GM04504 (cell line): ENCODE measurements at places on chromosomes 11 and 22.
A peak's percentile ranks its signal among the peaks of the same experiment; 100 is the strongest.

- peak; percentile 44 for DNase-seq
These were observed 154.9 kb upstream of the NAV2 start for GRCh38 chr11:19557720-19558140.

DNA sequence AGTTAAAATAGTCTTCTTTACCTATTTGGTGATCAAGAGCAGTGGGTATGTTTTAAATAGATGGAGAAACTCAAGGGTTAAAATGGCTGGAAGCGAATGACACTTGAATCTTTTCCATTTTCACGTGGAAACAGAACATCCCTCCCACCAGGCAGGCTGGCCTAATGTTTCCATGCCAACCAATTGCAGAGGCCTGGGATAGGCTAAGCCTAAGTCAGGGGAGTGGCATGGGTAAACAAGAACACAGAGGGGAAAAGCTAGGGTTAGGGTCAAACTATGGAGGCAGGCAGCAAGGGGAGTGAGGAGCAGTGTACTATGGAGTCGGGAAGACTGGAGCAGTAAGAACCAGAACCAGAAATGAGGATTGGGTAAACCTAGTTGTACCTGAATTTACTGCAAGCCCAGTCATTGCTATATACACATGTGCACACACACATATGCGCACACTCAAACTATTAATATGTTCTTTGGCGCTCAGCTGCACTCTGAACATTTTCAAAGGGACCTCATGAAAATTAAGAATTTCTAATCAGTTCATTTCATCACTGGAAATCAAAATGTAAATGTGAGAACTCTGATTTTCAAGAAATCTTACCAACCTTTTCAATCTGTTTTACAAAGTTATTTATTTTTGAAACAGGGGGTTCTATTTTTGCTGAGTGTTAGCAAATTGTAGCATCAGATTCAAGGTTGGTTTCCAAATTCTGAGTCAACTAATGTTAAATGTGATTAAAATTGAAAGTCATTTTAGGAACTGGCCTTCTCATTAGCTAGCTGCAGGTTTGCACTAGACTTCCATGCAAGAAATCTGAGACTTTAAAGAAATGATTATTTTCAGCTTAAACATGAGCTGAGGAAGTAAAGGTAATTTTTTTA lies 327.0 kb upstream of the CCDC90B start:
- no peak for DNase-seq

DNA sequence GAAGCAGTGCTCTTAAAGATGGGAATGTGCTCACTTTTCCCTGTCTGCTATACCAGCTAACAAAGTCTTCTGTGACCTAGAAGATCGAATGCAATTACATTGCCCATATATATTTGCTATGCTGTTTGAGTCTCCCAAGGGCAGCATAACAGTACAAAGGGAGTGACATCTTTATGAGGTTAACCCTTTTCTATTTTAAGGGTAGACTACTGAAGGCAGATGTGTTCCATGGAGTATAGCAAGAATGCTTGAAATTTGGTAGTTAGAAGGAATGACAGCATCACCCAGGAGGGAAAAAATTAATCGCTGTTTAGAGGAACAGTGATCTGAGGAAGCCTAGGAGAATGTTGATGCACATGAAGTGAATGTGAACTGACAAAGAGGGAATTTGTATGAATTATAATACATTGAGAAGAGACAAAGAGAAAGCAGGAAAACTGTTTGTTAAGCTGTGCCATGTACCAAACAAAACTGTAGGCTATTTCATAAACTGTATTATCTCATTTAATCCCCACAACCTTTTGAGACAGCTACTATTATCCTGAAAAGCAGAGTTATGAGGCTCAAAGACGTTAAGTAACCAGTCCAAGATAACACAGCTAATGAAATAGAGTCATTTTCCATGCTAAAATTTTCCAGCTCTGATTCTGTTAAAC lies 13.0 kb downstream of the MAML2 start:
- DNase-seq = no peak

DNA sequence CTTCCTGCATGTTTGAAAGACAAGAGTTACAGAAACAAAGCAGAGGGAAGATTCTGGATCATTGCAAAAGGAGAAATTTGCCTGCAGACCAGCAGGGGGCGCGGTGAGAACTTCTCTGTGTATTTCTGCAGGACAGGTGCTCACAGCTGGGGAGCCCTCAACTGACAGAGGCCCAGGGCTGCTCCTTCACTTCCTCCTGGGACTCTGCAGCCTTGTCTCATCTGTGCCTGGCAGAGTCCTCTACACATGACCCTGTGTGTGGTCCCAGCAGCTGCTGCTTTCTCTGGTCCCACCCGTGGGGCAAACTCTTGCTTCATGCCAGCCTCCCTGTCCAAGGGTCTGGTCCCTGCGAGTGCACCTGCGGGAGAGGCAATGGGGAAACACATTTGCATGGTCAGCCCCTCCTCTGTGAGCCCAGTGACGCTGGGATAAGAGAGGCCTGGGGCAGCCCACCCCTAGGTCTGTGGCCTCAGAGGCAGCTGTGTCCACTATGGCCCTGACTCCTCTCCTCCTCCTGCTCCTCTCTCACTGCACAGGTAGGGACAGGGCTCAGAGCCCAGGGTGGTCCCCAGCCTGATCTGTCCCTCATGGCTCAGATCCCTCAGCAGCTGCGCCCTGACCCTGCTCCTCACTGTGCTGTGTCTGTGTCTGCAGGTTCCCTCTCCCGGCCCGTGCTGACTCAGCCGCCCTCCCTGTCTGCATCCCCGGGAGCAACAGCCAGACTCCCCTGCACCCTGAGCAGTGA lies 43.2 kb upstream of the VPREB1 start:
- DNase-seq = no peak

GRCh38 chr11:131829725-131830124 lies 459.3 kb downstream of the NTM start:
- DNase-seq = no peak

GRCh38 chr22:30309951-30310741 lies 16.6 kb downstream of the TBC1D10A start:
- peak; percentile 67 for DNase-seq

- no peak for DNase-seq
These were observed 53.6 kb downstream of the SCUBE1 start for GRCh38 chr22:43289531-43289963.

- DNase-seq = no peak
These were observed 52.6 kb downstream of the TCF20 start for GRCh38 chr22:42217752-42218280.

DNA sequence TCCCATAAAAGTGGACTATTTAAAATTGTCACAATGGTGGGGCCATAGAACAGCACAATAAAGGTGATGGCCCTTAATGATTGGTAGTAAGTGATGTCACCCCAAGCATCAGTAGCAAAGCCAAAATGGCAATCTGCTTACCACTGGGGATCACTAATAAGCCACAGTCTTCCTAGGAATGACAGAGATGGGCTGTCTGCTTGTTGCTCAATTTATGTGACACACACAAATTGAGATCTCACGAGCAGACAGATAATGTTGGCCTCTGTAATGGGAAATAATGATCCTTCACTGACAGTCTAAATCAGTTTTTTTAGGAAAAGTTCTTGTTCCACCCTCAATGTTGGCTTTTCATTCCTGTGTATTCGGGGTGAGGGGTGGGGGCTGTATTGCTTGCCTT lies 515.1 kb downstream of the BRD1 start:
- DNase-seq = no peak

DNA sequence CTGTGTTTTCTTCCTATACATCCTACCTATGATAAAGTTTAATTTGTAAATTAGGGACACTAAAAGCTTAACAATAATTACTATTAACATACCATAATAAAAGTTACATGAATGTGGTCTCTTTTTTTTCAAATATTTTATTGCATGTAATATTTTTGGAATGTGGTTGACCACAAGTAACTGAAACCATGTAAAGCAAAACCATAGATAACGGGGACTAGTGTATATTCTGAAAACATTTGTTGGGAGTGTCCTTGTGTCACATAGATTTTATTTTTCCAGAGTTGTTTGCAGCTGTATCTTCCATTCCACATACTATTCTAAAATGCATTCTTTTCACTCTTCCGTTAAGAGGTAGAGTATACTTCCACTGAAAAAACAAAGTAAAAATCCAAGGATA lies 200.4 kb downstream of the KIF18A start:
- no peak for DNase-seq

GRCh38 chr22:39967996-39968972 lies 8.1 kb downstream of the TMA7B start:
- no peak for DNase-seq

GRCh38 chr11:18727479-18728236 lies 1.7 kb upstream of the IGSF22 start:
- DNase-seq = no peak
